ENCODE measurements at places on chromosomes 7 and 10. TPM values are rescaled to one million over a fixed set of nuclear protein-coding genes. Genes with fewer than 3 reads are reported as not detected.
A peak's percentile ranks its signal among the peaks of the same experiment; 100 is the strongest.

DNA sequence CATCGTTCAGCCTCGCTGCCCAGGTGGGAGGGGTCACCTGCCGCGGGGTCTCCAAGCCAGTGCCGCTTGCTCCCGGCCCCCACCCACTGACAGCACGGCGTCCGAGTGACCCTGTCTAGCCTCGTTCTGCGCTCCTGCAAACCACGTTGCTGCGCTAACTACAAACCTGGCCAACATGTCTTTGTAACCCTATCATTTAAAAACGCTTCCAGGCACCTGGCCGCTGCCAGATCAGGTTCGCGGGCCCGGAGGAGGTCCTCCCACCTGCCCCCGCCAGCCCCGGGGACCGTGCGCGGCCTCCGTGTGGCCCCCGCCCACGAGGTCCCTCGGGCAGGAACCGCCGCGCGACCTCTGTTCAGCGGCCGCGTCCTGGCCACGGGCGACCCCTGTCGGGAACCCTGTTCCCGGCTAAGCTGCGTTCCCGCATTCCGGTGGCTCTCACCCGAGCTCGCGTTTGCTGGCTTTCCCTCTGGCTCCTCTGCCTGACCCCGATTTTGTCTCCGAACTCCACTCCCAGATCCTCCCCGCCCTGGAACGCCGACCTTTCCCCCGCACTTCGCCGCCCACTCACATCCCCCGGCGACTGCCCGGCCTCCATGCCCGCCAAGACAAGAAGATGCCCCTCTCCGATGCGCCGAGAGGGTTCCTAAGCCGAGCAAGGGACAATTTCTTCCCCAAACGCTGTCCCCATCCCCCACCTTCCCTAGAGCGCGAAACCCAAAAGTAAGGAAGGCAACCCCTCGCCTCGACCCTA, 2.4 kb downstream of the SFMBT2 start:
- no peak for DNase-seq

- DNase-seq, result no peak
Measured at GRCh38 chr10:78774614-78774998, 294.2 kb upstream of the ZMIZ1 start.

TMEM270 gene
- 0.46 TPM for polyA plus RNA-seq

PNLIPRP3 gene
- 0.23 TPM for polyA plus RNA-seq

CNNM1 gene
- polyA plus RNA-seq, result 0.16 TPM

DNA sequence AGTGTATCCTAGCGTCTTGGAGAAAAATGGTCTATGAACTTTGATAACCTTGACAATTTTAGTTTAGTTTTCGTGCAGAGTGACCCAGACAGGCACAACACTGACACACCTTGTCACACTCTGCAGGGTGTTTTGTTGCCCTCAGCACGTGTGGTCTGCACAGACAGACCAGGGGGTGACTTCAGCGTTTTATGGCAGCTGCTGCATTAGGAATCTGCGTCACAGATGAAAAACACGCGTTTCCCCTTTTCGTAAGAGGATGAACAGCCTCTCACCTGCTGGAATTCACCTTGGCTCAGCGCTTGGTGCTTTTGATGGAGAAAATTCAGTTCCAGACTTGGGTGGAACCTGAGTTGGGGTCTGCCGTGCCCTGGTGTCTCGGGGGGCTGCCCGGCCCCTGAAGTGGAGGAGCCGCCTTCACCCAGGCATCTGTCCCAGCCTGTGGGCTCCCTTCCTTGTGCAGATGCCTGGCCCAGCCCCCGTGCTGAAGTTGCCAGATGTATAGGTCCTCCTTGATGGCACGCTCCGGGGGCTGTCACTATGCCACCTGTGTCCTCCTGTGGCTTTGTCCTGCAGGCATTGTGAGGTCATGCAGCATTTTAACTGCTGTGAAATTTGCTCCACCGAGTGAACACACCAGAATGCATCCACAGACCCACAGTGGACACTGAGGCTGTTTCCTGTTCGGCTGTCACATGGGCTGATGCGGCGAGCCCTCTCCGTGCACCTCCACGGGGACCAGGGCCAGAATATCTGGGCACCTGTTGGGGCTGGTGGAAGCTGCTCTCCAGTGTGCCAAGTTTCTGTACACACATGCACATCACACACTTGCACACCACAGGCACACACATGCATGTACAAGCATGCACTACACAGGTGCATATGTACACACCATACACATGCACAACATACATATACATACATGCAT, 18.3 kb downstream of the INPP5A start:
- no peak for DNase-seq

C7orf33 gene
- not detected for polyA plus RNA-seq

DNA sequence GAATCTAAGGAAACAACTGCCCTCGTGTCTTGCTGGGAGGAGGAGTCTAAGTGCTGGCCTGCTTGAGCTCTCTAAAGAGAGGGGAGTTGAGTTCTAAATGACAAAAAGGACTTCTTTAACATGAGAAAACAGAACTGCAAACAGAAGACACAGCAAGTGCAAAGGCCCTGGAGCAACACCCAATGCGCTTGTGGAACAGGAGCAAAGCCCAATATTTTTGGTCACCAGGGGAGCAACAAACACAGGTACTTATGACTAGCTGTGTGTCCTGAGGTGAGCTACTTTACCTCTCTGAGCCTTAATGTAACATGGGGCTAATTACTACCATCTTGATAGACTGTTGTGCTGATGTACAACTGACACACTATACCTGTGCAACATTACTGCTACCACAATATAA, 634.3 kb downstream of the PARD3 start:
- no peak for DNase-seq

DNA sequence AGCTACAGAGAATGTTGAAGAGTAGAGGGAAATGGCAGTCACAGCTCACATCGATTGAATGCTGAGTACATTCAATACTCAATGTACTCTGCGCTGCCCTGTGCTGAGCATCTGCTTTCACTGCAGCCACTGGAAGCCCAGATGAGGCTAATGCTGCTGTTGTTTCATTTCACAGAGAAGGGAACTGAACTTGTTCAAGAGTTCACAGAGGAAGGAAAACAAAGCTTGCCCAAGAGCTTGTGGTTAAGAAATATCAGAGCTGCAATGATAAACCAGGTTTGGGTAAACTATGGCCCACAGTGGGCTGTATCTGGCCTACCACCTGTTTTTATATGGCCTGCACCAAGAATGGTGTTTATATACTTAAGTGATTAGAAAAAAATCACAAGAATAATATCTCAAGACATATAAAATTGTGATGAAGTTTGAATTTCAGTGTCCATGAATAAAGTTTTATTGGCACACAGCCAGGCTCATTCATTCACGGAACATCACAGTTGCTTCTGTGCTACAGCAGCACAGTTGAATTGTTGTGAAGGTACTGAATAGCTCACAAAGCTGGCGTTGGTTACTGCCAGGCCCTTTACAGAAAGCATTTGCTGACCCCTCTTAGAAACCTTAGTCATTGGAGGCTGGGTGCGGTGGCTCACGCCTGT, 64.1 kb downstream of the CFAP58 start:
- no peak for DNase-seq

- DNase-seq, result no peak
Measured at GRCh38 chr10:23530079-23530478, 91.2 kb downstream of the OTUD1 start.

- DNase-seq, result no peak
Measured at GRCh38 chr7:4711093-4711492, 29.0 kb downstream of the FOXK1 start.

TEX36 gene
- polyA plus RNA-seq, result not detected

AQP1 gene
- 42.2 TPM for polyA plus RNA-seq

IDI2 gene
- 0.14 TPM for polyA plus RNA-seq

DNA sequence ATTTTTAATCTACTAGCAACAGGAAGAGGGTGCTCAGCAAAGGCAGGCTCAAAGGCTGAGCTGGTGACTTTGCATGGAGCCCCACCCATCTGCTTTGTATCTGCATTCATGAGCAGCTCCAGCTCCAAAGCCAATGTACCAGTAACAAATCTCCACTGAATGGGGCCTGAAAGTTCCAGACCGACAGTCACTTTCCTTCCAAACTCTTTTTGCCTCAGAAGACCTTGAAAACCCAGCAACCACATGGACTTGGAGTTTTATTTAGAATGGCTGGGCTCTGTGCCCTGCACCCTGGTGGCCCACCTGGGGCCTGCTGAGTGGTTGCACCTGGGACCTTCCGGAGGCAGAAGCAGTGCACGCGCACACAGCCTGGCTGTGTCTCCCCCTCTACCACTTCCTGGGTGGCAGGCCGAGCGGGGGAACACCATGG, 195.0 kb upstream of the PLXNA4 start:
- DNase-seq, result peak; percentile 88

DNA sequence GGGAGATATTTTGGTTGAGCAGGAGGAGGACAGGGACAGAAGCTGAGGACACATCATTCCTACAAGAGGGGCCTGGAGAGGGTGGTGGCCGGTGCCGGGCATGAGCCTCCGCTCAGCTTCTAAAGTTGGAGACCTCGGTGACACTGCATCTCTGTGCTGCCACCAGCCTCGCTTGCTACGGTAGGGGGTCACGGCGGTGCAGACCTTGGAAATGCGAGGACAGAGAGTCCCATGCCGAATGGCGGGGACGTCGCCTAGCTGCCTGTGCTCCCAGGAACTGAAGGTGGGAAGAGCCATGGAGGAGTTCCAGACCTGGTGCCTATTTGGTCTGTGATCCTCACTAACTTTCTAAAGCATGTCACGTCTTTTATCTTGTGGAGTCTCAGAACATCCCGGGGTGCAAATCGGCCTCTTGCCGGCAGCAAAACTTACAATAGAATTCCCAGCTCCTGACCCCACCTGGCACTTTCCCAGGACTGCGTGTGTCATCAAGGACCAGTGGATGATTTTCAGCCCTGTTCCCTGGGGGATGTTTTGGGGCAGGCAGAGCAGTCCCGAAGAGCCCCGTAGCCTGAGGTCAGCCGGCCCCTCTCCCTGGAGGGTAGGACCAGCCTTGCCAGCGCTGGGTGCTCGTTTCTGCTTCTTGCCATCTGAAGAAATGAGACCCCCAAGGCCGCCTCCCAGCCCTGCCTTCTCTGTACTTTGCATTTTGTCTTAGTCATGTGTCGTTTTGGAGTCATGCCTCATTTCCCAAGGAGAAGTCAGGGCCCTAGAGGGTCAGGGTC, 205.8 kb upstream of the SHH start:
- DNase-seq, result no peak

GRCh38 chr7:140903741-140904480, 20.8 kb downstream of the BRAF start:
- no peak for DNase-seq

GRCh38 chr10:102604439-102604841, 39.8 kb upstream of the TRIM8 start:
- DNase-seq, result no peak

DNA sequence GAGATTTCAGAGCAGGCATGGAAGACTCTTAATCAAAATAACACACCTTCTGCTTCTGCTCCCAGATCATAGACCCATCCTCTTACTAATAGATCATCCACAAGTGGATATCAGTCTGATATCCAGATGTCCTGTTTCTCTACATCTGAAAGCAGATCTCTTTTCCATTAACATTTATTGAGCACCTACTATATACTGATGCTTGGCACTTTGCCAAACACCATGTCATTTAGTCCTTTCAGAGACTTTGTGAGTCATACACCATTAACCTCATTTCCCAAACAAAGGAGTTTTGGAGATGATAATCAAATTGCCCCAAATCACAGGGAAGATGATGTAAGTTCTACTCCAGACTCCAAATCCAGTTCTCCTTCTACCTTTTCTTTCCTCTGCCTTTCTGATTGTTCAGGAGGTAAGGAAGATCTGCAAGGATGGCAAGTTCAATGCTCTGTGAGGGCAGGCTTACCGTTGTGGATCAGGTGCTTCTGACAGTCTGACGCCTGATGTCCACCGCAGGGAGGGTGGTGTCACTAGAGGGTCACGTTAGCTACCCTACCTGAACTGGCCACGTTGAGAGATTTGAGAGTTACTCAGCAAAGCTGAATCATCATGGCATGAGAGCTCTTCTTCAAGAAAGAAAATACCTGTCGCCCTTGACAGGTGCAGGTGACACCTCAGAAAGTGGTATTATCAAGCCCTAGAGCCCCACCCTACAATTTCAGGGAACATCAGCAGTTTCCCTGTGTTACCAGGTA, 269.6 kb upstream of the ZMIZ1 start:
- DNase-seq, result no peak

DNA sequence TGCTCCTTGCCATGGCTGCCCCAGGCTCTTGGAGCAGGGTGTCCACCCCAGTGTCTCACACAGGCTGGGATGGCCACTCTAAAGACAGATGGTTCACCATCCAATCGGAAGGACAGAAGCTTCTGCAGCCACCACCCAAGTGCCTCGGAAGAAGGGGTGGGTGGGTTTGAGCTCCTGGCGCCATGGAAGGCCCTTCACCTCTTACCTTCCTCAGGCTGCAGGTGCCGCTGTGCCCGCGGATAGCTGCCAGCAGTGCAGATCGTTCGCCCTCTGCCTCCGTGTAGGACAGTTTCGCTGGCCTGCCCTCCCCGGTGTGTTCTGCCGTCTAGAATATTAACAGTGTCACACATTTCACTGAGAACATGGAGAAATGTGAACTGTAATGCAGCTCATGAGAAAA, 243.6 kb upstream of the GRB10 start:
- no peak for DNase-seq

- DNase-seq, result no peak
Measured at GRCh38 chr7:125568799-125569198, 639.2 kb upstream of the POT1 start.

GRCh38 chr10:11204351-11204942, 186.8 kb downstream of the CELF2 start:
- no peak for DNase-seq

All from thymus (tissue), 14 donors.